Spinal cord (tissue), 10 donors: ENCODE measurements at places on chromosomes 2 and 18.

DNA sequence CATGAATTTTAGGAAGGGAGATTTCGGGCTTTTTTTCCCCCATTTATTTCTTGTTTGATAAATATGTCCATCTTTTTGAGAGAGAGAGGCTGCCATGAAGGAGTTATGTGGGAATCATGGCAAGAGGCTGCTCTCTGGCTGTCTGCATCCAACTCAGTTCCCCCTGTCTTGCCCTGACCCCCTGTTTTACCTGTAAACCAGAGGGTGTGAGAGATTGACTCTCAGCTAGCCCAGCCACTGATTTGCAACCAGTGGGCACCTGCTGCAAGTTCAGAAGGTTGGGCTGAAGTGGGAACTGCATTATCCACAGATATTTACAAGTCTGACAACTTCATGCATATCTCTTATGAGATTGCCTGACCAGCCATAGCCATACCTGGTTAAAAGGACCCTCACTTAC is 625.4 kb upstream of the FANCL start:
- DNase-seq = no peak

DNA sequence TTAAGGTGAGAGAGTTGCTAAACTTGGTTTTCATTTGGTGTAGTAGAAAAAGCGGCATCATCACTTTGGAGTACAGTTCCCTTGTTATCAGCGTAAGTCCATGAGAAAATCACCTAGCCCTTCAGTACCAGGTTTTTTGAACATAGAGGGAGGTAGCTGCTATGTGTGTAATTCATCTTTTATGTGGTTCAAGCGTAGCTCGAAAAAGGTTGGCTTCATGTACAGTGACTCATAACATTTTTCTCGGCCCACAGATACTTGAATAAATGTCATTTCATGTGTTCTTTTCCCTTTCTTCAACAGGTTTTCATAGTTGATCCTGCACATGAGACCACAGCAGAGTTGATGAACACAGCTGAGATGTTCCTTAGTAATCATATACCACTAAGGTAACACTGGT is 43.6 kb downstream of the UGGT1 start:
- no peak for DNase-seq

DNA sequence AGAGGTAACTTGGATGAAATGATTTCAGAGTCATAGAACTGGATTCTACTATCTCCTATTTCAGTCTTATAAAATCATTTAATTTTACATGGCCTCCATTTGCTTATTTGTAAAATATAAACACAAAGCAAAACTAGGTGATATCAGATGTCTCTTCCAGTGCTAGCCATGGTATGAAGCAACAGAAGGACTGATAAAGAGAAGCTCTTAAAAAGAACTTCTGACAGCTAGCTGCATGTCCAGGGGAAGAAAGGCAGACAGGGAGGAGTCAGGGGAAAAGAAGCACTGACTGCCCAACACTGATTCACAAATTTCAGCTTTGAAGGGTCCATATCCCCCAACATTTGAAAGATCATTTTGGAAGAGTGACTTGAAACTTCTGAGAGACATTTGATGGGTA is 6.4 kb downstream of the SLC8A1 start:
- DNase-seq = no peak

DNA sequence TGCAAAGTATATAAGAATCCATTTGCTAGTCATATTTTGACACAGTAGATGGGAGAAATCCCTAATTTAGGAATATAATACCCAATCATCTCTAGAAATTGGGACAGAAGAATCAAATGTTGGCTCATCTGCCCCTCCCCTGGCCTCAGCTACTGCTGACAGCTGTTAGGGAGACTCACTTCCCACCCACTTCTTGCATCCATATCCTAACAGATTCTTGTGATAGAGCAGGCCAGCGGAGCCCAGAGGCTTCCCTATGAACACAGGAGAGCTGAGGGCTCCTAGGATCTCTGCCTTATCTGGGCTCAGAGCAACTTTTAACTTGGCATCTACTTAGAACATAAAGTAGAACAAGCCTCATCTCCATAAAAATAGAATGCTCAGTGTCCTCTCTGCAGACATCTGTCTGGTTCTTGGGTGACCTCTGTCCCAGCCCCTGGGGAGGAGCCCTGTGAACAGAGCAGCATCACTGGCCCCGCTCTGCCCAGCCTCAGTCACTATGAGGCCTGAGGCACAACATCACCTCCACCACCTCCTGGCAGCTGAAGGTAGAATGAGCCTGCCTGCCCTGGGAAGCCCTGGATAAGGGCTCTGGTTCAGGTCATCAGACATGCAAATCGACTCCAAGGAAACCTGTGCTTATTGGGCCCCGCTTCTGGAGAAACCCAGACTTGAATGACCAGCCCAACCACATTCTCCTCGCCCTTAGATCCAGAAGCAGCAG is 229.7 kb downstream of the ANKRD36B start:
- no peak for DNase-seq

DNA sequence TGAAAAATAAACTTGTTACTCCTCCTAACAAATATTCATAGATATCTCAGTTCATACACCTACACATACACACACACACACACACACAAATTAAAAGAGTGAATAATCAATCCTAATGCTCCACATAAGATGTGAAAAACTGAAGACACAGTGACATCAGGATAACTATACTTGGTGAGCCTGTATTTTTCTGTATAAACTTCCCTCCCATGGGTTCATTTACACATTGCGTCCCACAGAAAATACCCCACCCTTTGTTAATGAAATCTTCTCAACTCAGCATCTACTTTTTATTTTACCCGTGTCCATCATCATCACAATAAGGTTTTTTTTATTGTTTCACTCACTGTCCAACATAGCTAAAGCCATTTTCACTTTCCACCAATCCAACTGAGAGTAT is 60.4 kb downstream of the CD226 start:
- DNase-seq = no peak

DNA sequence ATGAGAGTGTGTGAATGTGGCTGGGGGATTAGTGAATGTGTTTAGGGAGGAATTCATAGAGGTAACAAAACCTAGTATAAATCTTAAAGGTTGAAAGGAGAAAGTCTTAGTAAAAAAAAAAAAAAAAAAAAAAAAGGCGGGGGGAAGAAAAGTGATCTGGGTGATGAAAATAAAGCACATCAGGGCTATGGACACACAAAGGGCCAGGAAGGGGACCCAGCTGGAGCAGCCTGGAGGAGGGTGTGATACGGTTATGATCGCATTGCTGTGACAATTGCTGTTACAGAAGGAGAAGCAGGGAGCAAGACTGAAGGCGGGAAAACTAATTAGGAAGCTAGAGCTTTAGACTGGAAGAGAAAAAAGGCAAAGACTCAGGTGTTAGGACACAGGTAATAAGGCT is 85.4 kb downstream of the DLGAP1 start:
- no peak for DNase-seq

GRCh38 chr2:224173933-224174332 is 134.8 kb upstream of the SERPINE2 start:
- no peak for DNase-seq
